Esophagus squamous epithelium (tissue), 5 donors: ENCODE measurements at places on chromosomes 4 and X.

- no peak for DNase-seq
Observed at GRCh38 chrX:71619193-71619592, 882 bp upstream of the CXCR3 start.

DNA sequence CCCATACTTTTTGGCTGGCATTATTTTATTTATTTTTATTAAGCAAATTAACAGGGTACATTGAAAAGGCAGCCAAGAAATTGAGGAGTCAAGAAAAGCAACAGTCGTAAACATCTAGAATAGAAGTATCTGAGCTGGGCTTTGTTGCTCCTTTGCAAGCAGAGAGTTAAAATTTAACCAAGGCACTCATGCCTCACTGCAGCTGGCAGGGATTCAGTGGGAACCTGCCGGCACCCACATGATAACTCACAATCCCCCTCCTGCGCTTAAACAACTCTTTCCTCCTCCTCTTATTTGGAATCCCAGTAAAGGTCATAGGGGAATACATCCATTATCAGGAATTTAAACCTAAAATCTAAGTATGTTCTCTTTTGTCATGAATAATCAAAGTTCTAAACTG lies 115.5 kb downstream of the SOX3 start:
- DNase-seq, result no peak

- no peak for DNase-seq
Observed at GRCh38 chr4:69986663-69987062, 9.1 kb upstream of the STATH start.

- no peak for DNase-seq
Observed at GRCh38 chr4:68346461-68346860, 3.4 kb downstream of the YTHDC1 start.

- DNase-seq, result no peak
Observed at GRCh38 chr4:168059251-168059650, 33.1 kb upstream of the ANXA10 start.

GRCh38 chr4:118772081-118772766 lies 63.7 kb downstream of the SEC24D start:
- no peak for DNase-seq

- no peak for DNase-seq
Observed at GRCh38 chrX:139823806-139824205, 109.0 kb downstream of the ATP11C start.

DNA sequence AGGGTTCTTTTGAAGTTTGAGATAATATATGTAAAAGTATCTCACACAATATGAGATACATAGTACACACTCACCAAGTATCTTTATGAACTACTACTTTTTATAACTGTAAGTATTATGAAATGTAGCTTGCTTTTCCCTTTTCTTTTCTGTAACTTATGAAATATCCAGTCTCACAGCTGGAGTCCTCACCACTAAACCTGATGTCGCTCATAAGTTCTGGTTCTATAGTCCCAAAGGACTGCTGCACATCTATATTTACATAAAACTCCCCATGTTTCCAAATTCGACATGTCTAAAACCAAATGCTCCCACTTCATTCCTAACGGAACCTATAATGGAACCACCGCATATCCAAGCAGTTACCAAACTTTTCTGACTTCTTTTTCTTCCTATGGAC lies 186.5 kb upstream of the SLC7A11 start:
- no peak for DNase-seq
